ENCODE measurements at places on chromosomes 7 and 10.

DNA sequence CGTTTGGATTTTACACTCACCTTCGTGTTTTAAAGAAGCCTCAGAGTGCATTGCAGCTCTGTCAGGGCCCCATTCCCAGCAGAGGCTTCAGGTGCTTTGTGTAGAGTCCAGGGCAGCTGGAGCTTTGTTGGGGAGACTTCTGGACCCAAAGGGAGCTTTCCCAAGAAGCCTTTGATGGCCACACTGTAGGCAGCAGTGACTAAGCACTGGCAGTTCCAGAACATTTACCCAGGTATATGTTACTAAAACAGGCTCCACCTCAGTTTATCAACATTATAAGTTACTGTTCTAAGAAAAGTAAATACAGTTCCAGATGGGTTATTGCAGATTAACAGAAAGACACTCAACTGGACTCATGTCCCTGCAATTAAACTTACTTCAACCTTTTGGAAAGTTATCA is 66.8 kb downstream of the LANCL2 start:
- no peak for DNase-seq

DNA sequence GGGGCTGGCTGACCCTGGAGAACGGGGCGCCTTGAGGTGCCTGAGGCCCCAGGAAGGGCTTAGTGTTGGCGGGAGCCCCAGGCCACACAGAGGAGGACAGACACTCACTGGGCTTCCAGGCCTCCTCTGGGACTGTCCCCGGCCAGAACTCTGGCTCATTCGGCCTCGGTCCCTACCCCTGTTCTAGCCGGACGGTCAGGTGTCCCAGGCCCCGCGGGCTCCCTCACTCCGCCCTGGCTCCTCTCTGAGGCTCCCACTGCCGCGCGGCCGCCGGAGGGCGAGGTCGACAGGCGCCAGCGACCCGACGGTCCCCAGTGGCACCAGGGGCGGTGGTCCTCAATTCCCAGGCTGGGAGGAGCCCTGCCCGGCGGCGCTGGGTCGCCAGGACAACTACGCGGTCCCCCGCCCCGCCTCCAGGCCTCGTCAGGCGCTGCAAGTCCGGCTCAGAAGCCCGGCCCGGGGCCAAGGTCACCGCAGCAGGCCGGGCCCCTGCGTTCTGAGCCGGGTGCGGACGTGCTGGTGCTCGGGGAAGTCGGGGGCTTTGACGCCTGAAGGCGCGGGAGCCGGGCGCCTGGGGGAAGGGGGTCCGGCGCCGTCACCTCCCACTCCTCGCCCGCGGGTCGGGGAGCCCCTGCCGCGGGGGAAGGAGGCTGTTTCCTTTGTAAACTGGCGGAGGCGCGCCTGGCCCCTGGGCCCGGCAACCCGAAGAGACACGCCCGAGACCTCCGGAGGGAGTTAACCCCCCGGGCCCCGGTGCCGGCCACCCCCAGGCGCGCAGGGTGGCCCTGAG is 1.1 kb upstream of the PWWP2B start:
- peak; percentile 68 for DNase-seq

- peak; percentile 15 for DNase-seq
Measured at GRCh38 chr10:38038107-38038931, 27.8 kb downstream of the ZNF33A start.

DNA sequence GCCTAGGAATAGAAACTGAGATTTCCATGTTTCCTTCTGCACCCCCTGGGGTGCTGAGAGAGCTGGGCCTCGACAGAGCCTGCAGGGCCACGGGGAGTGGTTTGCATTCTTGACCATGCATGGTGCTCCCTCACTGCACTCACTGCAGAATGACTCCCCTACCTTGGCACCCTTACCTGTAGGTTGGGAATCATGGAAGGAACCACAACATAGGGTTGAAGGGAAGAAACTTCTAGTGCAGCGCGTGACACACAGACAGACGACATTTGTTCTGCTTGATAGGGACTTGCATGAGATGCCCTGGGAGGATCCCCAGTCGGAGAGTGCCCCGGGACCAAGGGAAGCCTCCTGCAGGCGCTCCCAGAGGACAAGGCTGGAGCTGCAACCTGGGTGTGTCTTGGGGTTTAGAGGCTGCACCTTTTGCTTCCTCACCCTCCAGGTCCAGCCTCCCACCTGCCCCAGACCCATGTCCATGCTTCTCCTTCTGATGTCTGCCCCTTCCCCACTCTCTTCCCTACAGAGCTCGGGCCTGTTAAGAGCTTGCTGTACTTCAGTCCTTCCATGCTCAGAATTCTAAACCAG is 245.2 kb downstream of the ABCA13 start:
- no peak for DNase-seq

DNA sequence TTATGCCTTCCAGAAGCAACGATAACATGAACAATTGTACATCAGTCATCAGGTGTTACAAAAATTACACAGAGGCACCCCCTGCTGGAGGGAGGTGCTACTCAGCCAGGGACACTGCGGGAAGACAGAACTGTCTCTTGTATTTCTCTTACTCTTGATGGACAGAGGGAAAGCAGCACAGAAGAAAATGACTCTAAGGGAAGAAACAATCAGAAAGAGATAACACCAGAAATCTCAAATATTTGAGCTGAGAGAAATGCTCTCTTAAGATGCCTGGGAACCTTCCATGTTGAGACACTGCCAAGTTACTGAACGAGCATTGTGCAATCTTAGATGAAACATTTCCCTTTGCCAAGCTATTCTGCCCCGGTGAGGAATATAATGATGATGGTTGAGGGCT is 227.6 kb upstream of the NPSR1 start:
- no peak for DNase-seq

DNA sequence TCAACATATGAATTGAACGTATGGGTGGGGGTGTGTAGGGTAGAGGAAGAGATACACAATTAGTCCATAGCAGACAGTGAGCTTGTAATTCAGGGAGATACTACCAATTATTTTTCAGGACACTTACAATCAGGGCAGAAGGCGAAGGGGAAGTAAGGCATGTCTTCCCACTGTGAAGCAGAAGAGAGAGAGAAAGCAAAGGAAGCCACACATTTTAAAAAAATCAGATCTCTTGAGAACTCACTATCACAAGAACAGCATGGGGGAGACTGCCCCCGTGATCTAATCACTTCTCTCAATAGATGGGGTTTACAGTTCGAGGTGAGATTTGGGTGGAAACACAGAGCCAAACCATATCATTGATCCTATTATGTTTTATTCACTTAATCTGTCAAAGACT is 116.4 kb upstream of the RPA3 start:
- peak; percentile 29 for DNase-seq

Data from suppressor macrophage (primary cell).